ENCODE measurements at places on chromosomes 2 and 18.

GRCh38 chr2:10097352-10098148 is 17.3 kb upstream of the CYS1 start:
- H3K36me3 ChIP-seq = no peaks in the 10 kb centered on the region
- no peak overlapping the region for H3K27ac ChIP-seq
- peaks cover 6% of the 10 kb centered on the region for H3K4me1 ChIP-seq
- DNase-seq = peak; percentile 72

DNA sequence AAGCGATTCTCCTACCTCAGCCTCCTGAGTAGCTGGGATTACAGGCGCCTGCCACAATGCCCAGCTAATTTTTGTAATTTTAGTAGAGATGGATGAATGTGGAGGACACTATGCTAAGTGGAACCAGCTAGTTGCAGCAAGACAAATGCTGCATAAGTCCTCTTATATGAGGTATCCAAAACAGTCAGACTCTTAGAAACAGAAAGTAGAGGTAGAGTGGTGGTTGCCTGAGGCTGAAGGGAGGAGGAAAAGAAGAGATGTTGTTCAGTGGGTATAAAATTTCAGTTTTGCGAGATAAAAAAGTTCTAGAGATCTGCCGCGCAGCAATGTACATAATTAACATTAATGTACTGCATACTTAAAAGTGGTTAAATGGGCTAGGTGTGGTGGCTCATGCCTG is 145.3 kb upstream of the SPRED2 start:
- H3K4me3 ChIP-seq = no peak overlapping the region
- H3K27me3 ChIP-seq = no peaks in the 10 kb centered on the region
- no peak for DNase-seq
- no peak overlapping the region for H3K27ac ChIP-seq

DNA sequence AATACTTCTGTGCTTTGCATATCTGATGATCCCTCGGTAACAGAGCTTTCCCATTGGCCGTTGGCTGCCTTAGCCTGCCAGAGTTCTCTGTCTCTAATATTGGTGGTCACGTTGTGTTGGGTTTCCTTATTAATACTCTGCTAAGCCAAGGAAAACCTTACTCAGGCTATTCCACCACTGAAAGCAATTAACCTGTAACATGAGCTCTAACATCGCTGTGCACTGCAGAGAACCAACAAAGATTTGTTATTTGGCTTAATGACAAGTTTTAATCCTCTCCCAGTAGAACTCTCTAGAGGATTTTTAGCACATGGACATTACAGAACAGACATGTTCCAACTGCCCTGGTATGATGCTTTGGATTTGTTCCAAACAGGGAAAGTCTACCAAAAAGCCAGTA is 825.9 kb upstream of the POU3F3 start:
- H3K4me3 ChIP-seq = no peak overlapping the region
- no peaks in the 10 kb centered on the region for H3K4me1 ChIP-seq
- H3K27ac ChIP-seq = no peak overlapping the region
- no peaks in the 10 kb centered on the region for H3K36me3 ChIP-seq
- no peak for DNase-seq
- no peaks in the 10 kb centered on the region for H3K27me3 ChIP-seq

DNA sequence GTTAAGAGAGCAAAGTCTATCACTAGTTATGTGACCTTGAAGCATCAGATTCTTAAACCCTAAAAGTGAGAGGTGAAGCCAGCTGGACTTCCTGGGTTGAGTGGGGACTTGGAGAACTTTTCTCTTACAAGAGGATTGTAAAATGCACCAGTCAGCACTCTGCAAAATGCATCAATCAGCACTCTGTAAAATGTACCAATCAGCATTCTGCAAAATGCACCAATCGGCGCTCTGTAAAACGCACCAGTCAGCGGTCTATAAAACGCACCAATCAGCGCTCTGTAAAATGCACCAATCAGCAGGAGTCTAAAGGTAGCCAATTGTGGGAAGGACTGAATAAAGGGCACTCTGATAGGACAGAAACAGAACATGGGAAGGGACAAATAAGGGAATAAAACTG is 291.6 kb upstream of the FAM98A start:
- no peaks in the 10 kb centered on the region for H3K27me3 ChIP-seq
- no peak overlapping the region for H3K27ac ChIP-seq
- H3K4me3 ChIP-seq = no peak overlapping the region
- no peak for DNase-seq
- H3K4me1 ChIP-seq = no peaks in the 10 kb centered on the region

DNA sequence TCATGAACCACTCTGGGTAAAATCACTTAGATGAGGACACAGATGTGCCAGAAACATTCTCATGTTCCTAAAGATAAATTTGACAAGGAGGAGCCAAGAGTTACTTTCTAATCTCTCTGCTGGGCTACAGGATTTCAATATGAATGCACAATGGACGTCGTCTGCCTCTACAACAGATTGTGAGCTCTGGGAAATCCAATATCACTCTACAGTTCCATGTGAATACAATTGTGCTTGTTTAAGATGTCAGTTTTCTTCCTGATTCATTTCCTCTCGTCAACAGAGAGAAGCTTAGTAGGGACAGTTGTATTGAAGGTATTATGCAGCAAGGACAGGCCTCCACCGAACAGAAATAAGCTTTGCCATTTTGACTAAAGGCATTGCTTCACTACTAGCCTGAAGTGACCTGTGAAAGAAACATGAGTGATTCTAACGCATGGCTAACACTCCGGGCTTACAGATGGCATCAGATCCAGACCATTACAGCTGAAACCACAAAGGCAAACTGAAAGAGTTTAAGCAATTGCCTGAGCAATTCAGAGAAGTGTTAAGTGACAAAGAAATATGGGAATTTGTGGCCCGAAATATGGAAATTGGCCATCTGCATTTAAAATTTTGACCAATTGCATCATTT is 1591.5 kb downstream of the LRP1B start:
- no peaks in the 10 kb centered on the region for H3K27me3 ChIP-seq
- no peak for DNase-seq
- no peak overlapping the region for H3K27ac ChIP-seq

GRCh38 chr18:33750366-33750765 is 172.3 kb downstream of the ASXL3 start:
- H3K36me3 ChIP-seq = no peaks in the 10 kb centered on the region
- no peaks in the 10 kb centered on the region for H3K27me3 ChIP-seq
- no peaks in the 10 kb centered on the region for H3K4me1 ChIP-seq
- no peak overlapping the region for H3K4me3 ChIP-seq
- H3K27ac ChIP-seq = no peak overlapping the region
- DNase-seq = no peak

DNA sequence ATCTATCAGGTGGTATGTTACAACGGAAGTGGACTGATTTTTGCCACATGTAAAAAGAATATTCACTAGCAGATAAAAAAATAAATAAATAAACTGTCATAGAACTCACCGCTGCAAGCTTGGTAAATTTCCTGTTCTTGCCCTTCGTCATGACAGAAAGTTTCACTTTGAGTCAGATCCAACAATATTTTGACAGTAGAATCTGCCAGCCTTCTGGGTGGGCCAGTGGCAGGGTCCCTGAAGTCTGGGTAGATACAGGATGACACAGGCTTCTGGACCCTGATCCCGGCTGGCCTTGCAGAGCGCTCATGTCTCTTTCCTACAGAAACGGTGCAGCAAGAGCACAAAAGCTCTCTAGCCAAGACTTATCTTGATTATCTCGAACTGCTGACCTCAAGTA is 97.8 kb upstream of the PMAIP1 start:
- H3K27me3 ChIP-seq = no peaks in the 10 kb centered on the region
- DNase-seq = no peak
- H3K27ac ChIP-seq = no peak overlapping the region

- no peaks in the 10 kb centered on the region for H3K36me3 ChIP-seq
- no peak for DNase-seq
- peaks cover 17% of the 10 kb centered on the region for H3K4me1 ChIP-seq
- no peaks in the 10 kb centered on the region for H3K27me3 ChIP-seq
- no peak overlapping the region for H3K4me3 ChIP-seq
Observed at GRCh38 chr2:188788621-188789020, 185.6 kb upstream of the COL3A1 start.

DNA sequence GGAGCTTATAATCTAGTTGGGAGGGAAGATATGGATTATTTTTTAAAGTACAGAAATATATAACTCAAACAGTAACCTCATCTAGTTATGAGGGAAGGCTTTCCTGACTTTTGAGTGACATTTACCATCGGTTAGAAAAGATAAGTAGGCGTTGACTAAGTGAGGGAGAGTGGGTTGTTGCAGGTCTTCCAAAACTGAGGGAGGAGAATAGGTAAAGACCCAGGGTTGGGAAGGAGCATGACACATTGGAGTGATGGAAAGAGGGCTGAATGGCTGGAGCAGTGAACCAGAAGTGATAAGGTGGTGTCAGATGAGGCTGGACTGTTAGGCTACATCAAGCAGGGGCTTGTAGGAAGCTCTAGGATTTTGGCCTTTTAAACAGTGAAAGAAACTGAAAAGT is 10.6 kb upstream of the NUP35 start:
- no peaks in the 10 kb centered on the region for H3K36me3 ChIP-seq
- no peak for DNase-seq
- H3K4me3 ChIP-seq = no peak overlapping the region
- H3K27me3 ChIP-seq = no peaks in the 10 kb centered on the region

DNA sequence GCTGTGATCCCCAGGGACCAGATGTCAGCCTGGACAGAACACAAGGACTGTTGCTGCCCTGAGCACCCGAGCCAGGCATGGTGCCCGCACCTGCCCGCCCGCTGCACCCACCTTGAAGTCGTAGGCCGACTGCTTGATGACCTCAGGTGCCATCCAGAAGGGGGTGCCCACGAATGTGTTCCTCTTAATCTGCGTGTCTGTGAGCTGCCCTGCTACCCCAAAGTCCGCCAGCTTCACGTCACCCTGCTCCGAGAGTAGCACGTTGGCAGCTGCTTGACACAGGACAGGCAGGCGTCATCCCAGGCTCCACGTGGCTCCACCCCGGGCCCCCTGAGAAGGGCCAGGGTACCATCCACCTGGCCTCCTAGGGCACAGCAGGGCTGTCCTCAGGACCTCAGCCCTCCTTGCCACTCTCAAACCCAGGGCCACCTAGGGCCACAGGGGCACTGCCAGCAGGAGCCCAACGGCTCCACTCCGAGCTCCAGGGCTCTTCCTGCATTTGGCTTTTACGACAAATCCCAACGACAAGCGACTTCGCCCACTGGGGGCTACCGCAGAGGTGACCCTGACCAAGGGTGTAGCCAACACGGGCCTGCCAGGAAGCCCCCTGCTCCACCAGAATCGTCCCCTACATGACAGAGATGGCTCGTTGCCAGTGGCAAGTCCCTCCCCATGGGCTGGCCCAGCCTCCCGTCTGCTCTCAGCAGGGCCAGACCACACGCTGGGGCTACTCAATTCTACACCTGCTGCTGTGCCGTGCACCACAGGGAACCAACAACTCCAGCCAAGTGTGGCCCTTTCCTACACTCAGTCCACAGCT is 9.0 kb downstream of the STK25 start:
- H3K27ac ChIP-seq = no peak overlapping the region
- H3K4me3 ChIP-seq = no peak overlapping the region
- H3K36me3 ChIP-seq = peaks cover 75% of the 10 kb centered on the region
- DNase-seq = no peak
- no peaks in the 10 kb centered on the region for H3K27me3 ChIP-seq
- peaks cover 3% of the 10 kb centered on the region for H3K4me1 ChIP-seq

- H3K27me3 ChIP-seq = no peaks in the 10 kb centered on the region
- peaks cover 26% of the 10 kb centered on the region for H3K4me1 ChIP-seq
- H3K36me3 ChIP-seq = no peaks in the 10 kb centered on the region
Observed at GRCh38 chr2:234135750-234136221, 85.3 kb downstream of the SPP2 start.

DNA sequence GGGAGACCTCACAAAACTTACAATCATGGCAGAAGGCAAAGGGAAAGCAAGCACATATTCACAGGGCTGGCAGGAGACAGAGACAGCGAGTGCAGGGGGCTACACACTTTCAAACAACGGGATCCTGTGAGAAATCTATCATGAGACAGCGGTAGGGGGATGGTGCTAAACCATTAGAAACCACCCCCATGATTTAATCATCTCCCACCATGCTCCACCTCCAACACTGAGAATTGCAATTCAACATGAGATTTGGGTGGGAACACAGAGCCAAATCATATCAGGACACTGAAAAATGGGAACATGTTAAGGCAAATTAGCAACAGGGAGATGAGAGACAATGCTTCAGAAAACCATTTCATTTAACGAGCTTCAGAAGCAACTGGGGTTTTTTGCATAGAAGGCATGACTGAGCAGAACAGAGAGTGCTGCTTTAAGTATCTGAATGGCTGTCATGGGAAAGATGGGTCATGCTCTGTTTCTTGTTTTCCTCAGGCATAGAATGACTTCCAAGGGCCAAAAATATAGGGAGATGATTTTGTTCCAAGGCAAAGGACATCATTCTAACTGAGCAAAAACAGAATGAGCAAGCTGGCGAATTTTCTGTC is 100.8 kb upstream of the MAP2 start:
- no peak overlapping the region for H3K4me3 ChIP-seq
- H3K36me3 ChIP-seq = no peaks in the 10 kb centered on the region
- DNase-seq = no peak
- H3K27ac ChIP-seq = no peak overlapping the region
- no peaks in the 10 kb centered on the region for H3K4me1 ChIP-seq

GRCh38 chr2:48248251-48248933 is 281.6 kb upstream of the STON1 start:
- peaks cover 17% of the 10 kb centered on the region for H3K4me1 ChIP-seq
- no peak overlapping the region for H3K27ac ChIP-seq
- H3K27me3 ChIP-seq = no peaks in the 10 kb centered on the region
- H3K36me3 ChIP-seq = no peaks in the 10 kb centered on the region
- H3K4me3 ChIP-seq = no peak overlapping the region
- DNase-seq = no peak

DNA sequence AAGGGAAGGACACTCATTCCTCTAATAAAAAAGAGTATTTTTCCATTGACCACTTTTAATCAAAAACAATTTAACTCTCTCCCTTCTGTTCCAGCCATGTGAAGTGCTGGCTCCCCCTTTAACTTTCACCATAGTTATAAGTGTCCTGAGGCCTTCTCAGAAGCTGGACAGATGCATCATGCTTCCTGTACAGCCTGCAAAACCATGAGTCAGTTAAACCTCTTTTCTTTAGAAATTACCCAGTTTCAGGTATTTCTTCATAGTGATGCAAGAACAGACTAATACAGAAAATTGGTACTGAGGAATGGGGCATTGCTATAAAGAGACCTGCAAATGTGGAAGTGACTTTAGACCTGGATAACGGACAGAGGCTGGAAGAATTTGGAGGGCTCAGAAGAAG is 643.6 kb upstream of the DDX18 start:
- no peaks in the 10 kb centered on the region for H3K36me3 ChIP-seq
- H3K27me3 ChIP-seq = no peaks in the 10 kb centered on the region
- H3K4me3 ChIP-seq = no peak overlapping the region
- no peak for DNase-seq
- no peak overlapping the region for H3K27ac ChIP-seq

- peaks cover 20% of the 10 kb centered on the region for H3K27me3 ChIP-seq
- H3K36me3 ChIP-seq = peaks cover 4% of the 10 kb centered on the region
- H3K4me1 ChIP-seq = peaks cover 22% of the 10 kb centered on the region
- peak; percentile 72 for DNase-seq
Observed at GRCh38 chr2:232877940-232878511, 8.0 kb downstream of the SNORC start.
